ENCODE measurements at places on chromosomes 12 and 14.

- no peak for DNase-seq
Measured at GRCh38 chr12:121373755-121374154, 21.5 kb upstream of the ANAPC5 start.

DNA sequence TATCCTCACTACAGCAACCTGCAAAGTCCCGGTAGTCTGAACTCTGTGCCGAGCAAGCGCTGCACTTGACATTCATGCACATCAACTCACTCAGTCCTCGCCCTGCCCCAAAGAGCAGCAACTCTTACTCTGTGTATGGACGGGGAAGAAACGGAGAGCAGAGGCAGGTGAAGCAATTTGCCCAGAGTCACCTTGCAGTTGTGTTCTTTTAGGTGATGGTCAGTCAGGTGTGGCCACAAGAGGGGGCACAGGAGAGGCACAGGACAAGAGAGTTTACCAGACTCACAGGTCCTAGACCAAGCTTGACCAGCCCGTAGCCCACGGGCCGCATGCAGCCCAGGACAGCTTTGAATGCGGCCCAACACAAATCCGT is 39.1 kb downstream of the TSPAN11 start:
- no peak for DNase-seq

DNA sequence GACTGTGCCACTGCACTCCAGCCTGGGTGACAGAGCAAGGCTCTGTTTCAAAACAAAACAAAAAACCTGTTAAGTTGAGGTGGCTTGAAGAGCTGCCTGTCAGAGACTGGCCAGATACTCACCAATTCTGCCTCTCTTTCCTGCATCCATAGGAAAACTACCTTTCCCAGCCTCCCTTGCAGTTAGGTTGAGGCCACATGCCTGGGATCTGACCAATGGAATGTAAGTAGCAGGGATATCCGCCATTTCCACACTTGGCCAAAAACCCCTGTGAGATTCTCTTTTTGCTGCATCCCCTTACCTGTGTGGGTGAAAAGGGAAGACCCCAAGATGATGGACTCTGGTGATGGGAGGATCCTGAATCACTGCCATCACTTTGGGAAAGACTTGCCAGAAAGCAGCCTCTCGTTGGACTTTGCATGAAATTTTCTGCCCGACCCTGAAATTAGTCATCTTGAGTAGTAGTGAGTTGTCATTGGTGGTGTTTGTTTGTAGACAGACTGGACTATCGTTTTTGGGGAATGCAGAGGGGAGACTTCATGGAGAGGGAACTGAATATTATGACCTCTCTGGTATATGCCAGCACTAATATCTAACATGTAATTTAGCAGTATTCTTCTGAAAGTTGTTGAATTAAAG is 14.0 kb downstream of the GPR68 start:
- no peak for DNase-seq

- no peak for DNase-seq
Measured at GRCh38 chr14:65006261-65006721, 19.6 kb downstream of the FNTB start.

Data from Kasumi-1 (cell line).